ENCODE measurements at places on chromosomes 13 and 19.

DNA sequence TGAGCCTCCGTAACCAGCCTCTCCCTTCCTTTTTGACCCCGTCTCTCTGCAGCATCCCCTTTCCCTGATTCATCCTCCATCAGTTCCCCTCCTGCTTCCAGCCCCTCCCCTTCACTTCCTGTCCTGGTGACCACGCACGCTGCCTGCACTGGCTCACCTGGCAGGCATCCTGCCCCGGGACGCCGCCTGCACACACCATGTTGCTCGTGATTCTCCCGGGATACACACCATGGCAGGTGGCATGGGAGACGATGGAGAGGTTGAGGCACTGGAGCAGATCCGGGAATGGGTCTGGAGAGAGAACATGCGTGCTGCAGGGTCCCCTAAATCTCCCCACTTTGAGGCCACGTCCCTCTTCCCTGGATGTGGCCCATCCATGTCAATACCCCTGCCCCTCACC is 4.2 kb downstream of the KLK12 start:
- no peak for DNase-seq

DNA sequence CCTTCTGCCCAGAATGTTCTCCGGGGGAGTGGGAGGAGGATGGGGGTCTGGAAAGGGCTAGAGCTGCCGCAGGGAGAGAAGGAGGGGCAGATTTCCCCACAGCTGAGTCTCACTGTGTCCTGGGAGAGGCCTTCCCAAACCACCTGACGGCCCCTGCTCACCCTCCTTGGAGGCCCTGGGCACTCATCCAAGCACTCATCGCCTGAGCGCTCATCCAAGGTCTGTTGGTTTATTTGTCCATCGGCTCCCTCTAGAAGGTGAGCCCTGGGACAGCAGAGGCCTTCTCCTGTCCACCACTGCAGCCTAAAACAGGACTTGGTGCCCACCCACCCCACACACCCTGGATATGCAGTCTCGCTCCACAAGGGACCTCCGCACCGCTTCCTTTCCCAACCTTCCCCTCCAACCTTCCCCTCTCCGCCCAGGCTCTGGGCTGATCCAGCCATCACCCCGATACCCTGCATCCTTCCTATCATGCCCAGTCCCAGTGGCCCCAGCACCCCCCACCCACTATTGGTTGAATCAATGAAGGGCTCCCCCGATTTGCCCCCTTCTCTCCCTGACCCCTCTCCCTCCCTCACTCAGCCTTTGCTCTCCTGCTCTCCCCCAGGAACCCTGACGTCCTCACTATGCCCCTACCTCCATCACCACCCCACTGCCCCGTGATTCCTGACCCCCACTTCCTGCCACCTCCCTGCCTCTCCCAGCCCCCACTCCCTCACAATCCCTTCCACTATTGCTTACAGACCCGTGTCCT is 1.7 kb downstream of the UBXN6 start:
- DNase-seq: no peak

DNA sequence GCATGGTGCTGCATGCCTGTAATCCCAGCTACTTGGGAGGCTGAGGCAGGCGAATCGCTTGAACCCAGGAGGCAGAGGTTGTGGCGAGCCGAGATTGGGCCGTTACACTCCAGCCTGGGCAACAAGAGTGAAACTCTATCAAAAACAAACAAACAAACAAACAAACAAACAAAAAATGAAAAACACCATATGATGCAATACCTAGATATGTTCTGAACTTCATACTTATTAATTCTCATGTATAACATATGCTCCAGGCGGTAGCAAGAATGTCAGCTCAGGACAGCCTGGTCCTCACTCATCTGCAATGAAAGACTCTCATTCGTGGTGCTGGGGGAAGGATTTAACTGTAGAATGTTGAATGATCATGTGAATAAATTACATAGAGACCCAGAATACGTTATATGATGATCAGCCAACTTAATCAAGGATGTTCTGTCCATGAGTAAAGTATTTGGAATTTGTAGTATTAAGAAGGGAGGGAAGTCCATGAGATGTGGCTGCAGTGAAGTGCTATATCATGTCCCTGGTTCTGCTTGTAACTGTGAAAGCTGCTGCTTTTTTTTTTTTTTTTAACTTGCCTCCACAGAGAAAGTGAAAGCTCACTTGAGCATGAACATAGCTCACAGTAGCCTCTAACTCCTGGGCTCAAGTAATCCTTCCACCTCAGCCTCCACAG is 206.8 kb downstream of the UQCRFS1 start:
- DNase-seq: no peak

GRCh38 chr13:77372275-77372674 is 45.4 kb upstream of the MYCBP2 start:
- DNase-seq: no peak

DNA sequence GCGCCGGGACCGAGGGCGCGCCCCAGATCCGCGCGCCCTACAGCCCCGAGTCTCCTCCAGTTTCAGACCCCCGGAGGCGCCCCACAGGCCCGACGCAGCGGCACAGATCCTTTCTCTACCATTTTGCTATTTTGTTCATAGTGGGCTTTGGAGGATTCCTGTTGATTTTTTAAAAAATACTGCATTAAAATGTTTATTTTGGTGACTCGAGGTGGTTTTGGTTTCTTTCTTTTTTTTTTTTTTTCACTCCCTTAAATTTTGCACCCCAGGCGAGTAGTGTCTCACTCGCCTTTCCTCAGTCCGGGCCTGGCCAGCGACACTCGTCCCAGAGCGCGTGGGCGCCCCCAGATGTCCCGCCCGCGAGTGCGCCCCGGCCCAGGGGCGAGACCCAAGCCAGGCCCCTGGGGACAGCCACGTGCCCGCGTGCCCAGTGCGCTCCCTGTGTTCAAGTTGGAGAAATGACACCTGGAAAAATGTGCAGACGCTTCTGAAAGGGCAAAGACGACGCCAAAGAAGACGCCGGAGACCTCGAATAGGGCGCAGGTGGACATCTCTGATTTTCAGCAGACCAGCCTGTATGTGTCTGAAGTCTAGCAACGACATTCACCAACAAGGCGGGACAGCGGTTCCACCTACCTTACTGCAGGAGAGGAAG is 471 bp upstream of the INSR start:
- DNase-seq: peak; percentile 2

GRCh38 chr13:106056851-106057250 is 478.6 kb downstream of the EFNB2 start:
- no peak for DNase-seq

GRCh38 chr19:18233224-18233825 is 7.1 kb upstream of the PDE4C start:
- no peak for DNase-seq

DNA sequence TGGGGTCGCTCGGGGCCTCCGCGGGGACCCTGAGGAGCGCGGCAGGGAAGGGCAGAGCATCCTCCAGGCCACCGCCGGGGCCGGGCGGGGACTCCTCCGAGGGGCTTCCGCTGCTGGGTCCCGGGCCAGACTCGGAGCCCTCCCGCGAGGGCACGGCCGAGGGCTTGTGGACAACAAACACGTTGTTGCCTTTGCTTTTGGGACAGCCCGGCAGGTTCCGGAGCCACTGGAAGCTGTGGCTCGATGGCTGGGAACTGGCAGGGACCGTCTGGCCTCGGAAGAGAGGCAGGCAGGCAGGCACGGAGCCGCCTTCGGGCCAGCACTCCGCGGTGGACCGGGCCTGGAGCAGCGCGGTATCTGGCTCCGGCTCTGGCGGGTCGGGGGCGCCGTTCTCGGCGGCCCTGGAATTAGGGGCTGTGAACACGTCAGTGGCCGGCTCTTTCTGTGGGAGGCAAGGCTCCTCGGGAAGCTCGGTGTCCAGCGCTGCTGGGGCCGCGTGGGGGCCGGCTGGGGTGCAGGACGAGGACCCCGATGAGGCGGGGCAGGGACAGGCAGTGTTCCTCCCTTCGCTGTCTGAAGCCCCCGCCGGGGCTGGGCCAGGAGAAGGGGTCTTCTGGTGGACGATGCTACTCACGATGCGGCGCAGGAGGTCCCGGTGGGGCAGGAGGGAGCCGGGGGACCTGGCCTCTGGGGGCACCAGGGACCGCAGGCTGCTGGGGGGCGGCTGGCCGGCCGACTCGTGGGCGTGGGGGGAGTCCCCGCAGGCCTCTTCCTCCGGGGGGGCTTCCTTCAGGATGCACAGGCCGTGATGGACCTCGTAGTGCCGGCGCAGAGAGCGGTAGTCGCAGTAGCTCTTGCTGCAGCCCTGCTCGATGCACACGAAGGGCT is 27.6 kb downstream of the ZNF541 start:
- no peak for DNase-seq

GRCh38 chr19:49094505-49095482 is 9.5 kb downstream of the SNRNP70 start:
- DNase-seq: no peak

- DNase-seq: no peak
Observed at GRCh38 chr19:42068756-42069571, 1.0 kb downstream of the GRIK5 start.

GRCh38 chr19:29565171-29565570 is 39.4 kb downstream of the VSTM2B start:
- DNase-seq: no peak

GRCh38 chr13:54232700-54233099 is 1204.1 kb downstream of the OLFM4 start:
- peak; percentile 61 for DNase-seq

DNA sequence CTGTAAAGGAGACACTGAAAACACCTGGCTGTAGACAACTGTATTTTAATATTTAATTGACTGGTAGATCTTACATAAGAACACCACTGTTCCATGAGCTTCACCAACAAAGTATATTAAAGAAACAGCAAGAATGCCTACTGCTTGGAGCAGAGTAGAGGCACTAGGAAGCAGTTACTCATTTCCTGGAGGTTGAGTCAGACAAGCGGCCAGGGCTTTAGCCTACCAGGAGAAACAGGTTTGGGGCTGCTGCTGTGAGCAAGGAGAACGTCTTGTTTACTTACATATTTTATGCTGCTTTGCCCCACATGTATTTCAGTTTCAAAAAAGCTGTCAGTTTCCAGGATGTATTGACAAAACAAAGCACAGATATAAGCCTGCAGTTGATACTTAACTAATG is 33.4 kb downstream of the ALG5 start:
- DNase-seq: no peak

Measured in NCI-H187 (cell line).